ENCODE measurements at places on chromosomes 7 and 10.

GRCh38 chr7:37504801-37505200, 56.1 kb upstream of the ELMO1 start:
- DNase-seq, result no peak

GRCh38 chr7:86949052-86949778, 110.2 kb downstream of the ELAPOR2 start:
- no peak for DNase-seq

- peak; percentile 42 for DNase-seq
These were observed 113.2 kb downstream of the GRID1 start for GRCh38 chr10:86253091-86254072.

GRCh38 chr7:131268906-131269305, 58.8 kb upstream of the MKLN1 start:
- DNase-seq, result no peak

- DNase-seq, result no peak
These were observed 33.3 kb upstream of the NMT2 start for GRCh38 chr10:15201589-15202300.

- DNase-seq, result no peak
These were observed 218.7 kb downstream of the FANK1 start for GRCh38 chr10:126114884-126115555.

DNA sequence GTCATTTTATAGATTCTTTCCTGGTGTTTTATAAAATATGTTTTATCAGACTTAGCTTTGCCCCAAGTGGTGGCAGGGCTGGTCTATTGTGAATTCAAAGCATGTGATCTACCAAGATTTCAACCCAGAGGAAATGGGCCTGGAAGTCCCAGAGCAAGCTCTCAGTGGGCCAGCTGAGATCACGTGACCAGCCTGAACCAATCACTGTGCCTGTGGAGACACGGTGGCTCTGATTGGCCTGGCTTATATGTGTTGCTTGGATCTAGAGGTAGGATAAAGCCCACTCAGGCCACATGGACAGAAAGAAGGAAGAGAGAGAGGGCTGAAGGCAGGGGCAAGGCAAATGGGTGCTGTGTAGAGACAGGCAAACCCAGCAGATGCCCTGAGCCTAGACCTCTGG, 65.5 kb upstream of the GATA3 start:
- no peak for DNase-seq

GRCh38 chr10:3331690-3332230, 159.2 kb upstream of the PITRM1 start:
- DNase-seq, result no peak
